ENCODE measurements at places on chromosomes 3 and 15.

GRCh38 chr3:166788936-166789335, 591.2 kb downstream of the ZBBX start:
- no peak for DNase-seq

GRCh38 chr3:60758171-60758570, 493.1 kb downstream of the FHIT start:
- DNase-seq: no peak

- DNase-seq: no peak
Observed at GRCh38 chr15:43895586-43895985, 68.8 kb downstream of the WDR76 start.

DNA sequence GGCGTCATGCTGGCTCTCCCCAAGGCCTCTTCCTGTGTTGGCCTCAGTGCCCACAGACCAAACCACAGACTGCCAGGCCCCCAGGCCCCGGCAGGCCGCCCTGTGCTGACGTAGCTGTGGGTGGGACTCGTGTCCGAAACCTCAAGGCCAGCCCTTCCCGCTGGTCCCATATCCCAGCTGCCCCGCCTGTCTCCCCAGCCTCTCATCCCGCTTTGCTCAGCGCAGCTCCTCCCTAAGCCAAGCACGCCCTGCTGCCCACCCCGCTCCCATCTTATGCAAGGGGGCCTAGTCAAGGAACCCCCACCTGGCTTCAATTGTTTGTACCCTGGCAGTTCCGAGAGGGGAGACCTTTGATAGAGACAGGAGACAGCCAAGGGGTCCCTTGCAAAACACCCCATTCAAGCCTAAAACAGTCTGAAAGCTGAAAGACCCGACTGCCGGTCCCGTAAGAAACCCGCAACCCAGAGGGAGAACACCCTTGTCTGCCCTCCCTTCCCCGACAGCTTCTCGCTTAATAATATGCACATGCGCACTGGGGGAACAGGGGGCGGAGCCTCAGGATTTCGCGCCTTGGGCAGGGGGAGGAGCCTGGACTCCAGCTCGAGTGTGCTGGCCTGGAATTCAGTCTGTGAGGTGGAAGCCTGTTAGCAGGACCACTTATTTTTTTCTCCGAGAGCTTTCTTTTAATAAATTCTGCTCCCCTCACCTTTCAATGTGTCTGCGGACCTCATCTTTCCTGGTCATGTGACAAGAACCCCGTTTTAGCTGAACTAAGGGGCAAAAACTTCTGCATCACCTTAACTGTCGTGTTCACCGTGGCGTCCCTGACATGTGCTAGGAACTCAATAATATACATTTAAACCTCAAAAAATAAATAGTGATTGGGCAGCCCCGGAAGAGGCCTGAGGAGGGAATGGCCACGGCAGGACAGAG, 17.2 kb downstream of the TNFAIP8L3 start:
- peak; percentile 68 for DNase-seq

GRCh38 chr3:124592658-124593441, 137.4 kb upstream of the UMPS start:
- DNase-seq: no peak

DNA sequence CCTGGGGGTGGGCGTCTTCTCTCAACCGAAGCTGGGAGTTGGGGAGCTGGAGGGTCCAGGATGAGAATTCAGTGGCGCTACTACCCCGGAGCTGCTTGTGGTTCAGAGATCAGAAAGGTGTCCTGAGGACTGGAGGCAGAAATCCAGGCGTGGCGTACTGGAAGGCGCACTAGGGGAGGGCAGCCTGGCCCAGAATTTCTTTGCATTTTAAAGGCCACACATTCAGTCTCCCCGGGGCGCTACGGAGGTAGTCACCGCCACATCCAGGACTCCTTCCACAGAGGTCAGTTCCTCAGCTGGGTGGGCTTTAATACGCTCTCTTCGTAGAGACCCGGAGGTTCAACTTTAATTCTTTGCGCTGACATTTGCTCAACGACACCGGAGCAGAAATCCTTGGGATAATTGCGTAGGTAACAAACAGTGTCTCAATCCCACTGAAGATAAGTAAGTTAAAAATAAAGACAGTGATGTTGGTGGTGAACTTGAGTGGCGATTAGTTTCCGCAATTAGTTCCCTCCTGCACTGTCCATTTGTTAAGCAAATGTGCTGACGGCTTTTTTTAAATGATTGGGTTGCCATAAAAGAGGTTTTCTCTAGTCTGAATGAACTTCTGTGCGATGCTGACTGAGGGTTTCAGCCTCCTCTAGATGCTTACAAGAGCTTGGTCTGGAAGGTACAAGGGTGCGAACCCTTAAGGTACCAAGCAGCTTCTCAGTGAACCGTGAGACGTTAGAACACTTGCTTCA, 535 bp downstream of the MCTP2 start:
- DNase-seq: peak; percentile 22

DNA sequence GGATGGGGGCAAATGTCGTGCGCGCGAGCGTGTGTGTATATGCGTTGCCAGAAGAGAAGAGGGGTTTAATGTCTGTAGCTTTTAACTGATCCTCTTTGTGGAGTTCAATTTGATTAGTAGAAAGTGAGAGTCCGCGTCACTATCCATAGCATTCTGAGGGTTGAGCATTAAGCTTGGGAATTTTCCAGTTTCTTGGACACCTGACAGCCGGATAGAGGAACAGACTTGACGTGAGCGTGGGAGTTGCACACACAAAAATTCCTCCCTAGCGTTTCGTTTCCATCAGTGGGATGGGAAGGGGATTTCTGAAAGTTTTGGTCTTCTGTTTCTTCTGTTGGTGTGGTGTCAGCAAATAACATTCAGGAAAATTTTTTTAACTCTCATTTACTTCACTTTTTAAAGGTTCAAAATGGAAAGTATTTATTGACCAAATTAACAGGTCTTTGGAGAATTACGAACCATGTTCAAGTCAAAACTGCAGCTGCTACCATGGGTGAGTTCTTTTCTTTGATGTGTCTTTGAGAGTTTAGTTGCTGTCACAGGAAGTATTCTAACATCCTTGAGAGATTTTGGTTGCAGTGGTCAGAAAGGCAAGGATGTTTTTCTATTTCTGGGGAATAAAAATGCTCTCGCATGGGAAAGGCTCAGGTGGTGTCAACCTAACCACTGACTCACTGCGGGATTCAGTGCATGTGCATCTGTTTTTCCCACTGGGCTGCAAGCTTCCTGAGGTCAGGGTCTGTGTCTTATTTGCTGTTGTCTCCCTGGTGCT, 841 bp downstream of the POGLUT1 start:
- no peak for DNase-seq

DNA sequence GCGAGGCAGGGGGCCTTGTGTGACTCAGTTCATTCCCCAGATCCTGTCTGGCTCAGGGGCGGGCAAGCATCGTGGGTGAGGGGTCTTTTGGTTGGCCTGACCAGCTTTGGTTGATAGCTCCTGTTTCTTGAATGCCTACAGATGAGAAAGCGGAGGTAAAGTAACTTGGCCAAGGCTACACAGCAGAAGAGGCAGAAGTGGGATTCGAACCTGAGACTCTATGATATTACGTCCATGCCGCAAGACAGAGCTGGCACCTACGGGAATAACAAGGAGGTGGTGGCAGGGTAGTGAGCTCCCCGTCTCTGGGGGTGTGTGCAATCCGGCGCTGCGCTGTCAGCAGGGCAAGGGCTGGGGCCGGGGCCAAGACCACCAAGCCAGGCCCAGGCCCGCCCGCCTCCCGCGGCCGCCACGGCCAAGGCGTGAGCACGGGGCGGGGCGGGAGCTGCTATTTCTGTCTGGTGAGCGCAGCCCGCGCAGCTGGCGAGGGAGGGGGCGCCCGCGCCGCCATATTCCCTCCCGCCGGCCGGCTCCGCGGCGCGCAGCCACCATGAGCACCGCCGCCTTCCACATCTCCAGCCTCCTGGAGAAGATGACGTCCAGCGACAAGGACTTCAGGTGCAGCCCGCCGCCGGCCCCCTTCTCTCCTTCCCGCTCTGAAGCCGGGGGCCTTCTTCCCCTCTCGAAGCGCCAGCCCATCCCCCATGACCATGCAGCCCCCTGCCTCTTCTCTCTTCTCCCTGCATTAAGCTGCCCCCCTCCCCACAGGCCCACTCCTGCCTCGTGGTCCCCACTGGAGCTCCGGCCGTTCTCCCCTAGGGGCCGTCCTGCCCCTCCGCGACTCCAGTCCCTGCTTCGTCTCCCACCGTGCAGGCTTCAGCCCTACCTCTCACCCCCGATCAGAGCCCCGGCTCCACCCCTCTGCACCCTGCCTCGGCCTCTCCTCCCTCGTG, at the start of gene CAND2:
TSS of gene CAND2 (plus strand) at position 510 of the 953 bp plus-strand sequence. CDS start at position 551, 41 bp downstream.
- peak; percentile 18 for DNase-seq

- DNase-seq: no peak
Observed at GRCh38 chr3:18738393-18739098, 313.4 kb upstream of the SATB1 start.

DNA sequence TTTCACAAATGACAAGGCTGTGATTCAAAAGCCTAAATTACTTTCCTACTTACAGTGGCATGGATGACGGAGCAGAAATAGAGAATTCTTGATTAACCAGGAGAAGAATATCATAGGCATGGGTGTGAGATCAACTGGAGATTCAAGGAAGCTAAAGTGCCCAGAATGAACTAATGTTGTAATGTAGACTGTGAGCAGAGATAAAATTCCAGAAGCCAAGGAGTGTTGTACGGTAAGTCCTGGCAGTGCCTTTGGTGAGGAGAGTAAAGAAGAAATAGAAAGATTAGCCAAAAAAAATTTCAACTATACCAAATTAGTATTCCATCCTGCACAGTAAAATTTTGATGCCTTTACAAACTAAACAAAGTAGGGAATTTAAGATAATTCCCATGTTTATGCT, 75.9 kb downstream of the ZBTB20 start:
- no peak for DNase-seq

GRCh38 chr3:81876826-81877225, 115.4 kb upstream of the GBE1 start:
- no peak for DNase-seq

GRCh38 chr3:154307363-154307762, 16.9 kb downstream of the DHX36 start:
- no peak for DNase-seq

DNA sequence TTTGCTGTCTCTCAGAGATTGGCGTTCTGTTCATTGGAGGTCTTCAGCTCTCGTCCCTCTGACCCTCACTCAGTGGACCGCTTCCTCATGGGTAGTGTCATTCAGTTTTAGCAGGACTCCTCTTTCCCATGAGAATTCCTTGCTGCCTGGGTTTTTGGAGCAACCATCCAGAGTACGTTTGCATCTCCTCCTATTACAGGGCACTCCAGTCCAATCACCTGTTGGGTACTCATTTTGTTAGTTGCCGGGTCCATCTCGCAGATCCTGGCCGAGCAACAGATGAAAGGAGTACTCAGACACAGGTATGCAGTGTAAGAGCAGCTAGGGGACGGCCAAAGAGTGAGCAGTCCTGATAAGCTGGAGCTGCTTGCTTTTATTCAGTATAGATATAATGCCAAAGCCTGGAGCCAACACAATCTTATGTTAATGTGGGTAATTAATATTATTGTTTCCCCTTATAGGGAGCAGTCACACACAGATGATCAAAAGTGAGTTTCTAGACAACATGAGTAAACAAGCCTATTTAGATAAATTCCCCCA, 49.6 kb downstream of the ISG20 start:
- DNase-seq: no peak

DNA sequence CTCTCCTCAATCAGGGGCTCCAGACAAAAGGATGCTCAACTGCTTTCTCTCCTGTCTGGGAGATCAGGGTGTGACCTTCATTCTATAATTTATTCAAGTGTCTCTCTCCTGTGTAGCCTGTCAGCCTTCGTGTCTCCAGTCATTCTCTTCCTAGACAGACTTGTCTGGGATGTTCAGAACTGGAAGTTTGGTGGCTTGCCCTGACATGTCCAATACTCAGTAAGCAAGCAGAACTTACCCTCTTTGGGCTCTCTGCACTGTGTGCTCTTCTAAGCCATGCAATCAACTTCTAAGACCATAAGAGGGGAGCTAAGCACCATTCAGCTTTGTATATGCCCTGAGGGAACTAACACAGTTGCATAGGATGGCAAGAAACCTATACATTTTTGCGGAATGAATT, 14.1 kb downstream of the ACKR2 start:
- DNase-seq: no peak

DNA sequence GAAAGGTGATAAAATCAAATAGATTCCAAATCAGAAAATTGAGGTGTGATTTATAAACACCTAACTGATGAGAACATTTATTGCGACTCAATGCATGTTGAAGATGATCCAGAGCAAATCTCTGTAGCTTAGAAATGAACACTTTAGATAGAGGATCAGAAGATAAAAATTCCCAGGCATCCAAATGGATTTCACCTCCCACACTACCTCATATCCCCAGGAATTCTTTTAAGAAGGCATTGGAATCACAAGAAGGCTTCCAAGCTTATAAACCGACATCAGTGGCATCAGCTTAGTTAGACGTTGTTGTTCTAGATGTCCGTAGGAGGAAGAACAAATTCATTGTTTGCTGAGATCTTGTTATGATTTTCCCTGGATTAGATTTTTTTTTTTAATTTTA, 154.4 kb downstream of the EBLN2 start:
- DNase-seq: no peak

DNA sequence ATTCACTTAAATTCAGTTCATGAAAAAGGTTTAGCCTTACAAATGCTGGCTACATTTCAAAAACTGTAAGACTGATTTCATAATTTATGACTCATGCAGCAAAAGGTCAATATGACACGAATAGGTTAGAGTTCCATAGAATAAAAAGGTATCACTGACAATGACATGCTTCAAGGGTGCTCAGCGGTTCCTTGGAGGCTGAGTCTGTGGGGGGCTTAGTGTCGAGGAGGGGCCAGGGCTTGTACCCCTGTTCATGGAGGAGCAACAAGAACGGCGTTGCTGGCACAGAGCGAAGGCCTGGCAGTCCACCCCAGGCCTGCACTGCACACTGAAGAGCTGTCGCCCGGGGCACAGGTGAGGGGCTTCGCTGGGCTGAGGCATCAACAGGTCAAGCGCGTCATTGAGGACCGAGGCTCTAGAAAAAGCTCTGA, 174.2 kb downstream of the NR1D2 start:
- no peak for DNase-seq

DNA sequence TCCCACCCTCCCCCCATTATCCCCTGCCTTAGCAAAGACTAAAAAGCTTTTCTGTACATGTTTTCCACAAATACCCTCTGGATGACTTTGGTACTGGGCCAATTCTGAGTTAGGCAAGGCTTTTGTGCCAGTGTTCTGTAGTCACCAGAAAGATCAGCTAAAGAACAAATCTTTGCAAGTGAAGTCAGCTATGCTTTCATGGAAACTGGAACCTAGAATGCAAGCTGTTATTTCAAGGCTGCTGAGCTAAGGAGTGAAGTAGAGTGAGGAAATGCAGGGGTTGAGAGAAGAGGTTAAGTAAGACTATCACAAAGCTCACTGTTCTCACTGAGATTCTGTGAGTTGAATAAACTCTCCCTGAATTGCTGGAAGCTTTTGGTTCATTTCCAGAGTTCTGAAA, 107.8 kb upstream of the CNTN3 start:
- no peak for DNase-seq

All from CD4-positive, alpha-beta T cell treated with Interleukin-4 for 1 hour (primary cell).